ENCODE measurements at places on chromosomes 16 and 17.
A peak's percentile ranks its signal among the peaks of the same experiment; 100 is the strongest.

GRCh38 chr17:42247734-42248133, 28.5 kb downstream of the STAT5B start:
- no peak for DNase-seq

DNA sequence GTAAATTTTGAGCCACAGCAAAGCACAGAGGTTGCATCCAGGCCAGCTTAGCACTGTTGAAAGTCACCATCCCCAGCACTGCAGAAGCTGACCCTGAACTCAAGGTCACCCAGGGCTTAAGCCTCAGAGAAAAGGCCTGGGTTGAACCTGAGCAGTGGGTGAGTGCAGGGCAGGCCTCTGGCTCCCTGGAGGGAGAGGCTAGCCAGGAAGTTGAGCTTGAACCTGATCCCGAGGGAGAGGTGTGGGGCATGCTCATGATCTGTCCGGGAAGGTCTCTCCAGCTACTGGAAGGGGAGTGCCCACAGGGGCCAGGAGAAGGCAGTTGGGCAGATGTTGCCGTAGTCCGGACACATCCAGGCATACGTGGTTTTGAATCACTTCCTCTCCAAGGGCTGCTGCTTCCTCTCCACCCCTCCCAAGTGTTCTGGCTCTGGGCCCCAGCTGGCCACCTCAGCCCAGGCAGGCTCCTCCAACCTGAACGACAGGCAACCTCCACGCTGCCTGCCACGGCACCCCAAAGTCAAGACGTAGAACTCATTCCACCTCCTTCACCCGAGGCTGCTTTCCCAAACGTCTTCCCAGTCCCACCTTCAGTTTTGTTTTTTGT, 18.4 kb downstream of the CARHSP1 start:
- no peak for DNase-seq

GRCh38 chr16:28932339-28933141, 769 bp downstream of the CD19 start:
- no peak for DNase-seq

DNA sequence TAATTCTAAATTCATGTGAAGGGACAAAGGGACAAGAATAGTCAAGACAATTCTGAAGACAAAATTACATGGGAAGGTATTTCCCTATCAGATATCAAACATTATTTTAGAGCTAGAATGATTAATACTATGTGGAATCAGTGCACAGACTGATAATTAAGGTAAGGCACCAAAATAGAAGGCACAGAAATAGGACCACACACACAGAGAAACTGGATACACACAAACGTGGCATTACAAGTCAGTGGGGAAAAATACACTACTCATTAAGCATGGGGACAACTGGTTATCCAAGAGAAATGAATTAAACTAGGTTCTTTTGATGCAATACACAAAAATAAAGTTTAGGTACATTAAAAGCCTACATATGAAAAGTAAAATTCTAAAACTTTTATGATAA, 132.8 kb upstream of the NETO2 start:
- DNase-seq = no peak

DNA sequence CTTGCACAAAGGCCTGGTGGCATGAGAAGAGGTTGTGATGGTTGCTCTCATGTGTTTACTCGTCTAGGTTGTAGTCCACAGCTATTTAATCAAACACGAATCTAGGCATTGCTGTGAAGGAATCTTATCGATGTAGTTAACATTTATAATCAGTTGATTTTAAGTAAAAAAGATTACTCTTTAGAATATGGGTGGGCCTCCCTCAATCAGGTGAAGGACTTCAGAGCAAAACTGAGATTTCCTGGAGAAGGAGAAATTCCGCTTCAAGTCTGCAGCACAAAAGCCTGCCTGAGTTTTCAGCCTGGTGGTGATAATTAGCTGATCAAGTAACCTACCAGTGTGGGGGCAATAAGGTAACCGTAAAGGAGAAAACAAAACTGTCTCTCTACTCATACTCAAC, 523.6 kb downstream of the GRIN2A start:
- no peak for DNase-seq

DNA sequence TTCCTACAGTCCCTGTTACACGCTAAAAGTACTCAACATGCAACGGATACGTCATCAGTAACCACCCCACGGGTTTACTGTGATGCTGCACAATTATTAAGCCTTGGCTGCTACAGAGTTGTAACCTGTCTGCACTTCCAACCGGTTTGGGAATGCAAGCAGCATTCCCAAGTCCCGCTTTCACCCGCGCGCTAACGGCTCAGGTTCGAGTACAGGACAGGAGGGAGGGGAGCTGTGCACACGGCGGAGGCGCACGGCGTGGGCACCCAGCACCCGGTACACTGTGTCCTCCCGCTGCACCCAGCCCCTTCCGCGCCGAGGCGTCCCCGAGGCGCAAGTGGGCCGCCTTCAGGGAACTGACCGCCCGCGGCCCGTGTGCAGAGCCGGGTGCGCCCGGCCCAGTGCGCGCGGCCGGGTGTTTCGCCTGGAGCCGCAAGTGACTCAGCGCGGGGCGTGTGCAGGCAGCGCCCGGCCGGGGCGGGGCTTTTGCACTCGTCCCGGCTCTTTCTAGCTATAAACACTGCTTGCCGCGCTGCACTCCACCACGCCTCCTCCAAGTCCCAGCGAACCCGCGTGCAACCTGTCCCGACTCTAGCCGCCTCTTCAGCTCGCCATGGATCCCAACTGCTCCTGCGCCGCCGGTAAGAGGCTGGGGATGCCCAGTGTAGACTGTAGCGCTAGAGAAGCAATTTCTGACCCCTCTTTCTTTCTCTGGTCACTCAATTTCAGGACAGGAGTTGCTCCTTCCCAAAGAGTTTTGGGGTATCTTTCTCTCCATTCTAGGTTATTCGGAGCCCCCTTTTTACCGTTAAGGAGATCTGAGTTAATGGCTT, at the start of gene MT2A:
Gene MT2A (plus strand): TSS at position 542 of the 833 bp plus-strand sequence. CDS start 72 bp downstream, at position 614.
- DNase-seq = peak; percentile 86

DNA sequence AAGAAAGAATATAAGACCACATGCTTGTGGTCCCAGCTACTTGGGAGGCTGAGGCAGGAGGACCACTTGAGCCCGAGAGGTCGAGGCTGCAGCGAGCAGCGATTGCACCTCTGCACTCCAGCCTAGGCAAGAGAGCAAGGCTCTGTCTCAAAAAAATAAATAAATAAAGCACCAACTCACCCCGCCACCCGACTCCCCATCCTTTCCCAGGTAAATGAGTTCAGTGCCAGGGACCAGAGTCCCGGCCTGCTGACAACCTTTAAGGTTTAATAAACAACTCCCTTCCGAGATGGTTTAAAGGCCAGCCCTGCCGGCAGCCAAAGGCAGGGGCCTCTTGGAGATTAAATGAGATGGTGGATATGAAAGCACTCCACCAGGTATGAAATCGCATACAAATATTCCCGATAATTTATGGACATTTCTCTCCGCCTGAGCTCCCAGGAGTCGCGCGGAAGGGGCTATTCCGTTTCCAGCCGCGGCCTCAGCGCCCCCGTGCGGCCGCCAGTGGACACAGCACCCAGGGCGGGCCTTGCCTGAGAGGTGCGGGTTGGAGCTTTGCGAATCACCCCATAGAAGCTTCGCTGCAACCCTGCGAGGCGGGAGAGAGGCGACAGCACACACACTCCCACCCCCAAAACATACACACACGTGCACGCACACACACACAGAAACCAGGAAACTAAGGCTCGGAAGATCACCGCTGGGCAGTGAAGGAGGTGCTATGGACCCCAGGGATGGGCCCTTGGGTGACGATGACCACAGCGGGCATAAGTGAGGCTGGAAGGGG, 4.0 kb upstream of the RPL38 start:
- DNase-seq = no peak

GRCh38 chr16:56389554-56389953, 35.8 kb downstream of the AMFR start:
- peak; percentile 96 for DNase-seq

DNA sequence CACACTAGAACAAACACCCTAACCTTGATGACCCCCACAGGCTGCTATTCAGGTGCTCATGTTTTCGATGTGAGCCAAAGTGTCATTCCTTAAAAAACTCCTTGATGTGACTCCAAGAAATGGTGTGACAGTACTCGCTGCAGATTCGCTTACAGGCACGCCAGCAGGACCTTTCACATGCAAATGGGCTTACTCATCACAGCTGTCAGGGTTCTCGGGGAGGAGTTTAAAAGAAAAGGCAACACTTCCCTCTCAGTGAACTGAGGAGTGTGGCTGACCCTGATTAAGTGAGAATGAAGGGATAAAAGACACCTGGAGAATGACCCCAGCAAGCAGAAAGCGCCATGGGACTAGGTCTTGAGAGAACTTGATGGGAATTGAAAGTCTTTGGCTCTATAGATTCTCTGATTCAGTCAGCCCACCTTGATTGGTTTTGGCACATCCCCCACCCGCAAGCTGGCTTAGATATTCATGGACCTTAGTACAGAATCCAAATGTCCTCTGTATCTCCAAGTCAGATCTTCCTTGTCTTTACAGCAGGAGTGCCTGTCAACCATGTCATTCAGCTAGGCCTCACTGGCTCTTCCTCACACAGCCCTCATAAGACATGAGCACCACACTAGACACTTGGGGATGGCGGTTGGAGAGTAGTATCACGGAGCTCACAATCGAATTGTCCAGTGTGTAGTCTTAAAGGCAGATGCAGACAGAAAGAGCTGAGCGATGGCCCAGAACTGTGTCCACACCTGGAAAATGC, 82.6 kb downstream of the HIC1 start:
- peak; percentile 9 for DNase-seq

- DNase-seq = no peak
These were observed 41.0 kb downstream of the TUBD1 start for GRCh38 chr17:59851439-59852375.

GRCh38 chr16:57042157-57043111, 49.9 kb upstream of the CPNE2 start:
- no peak for DNase-seq

DNA sequence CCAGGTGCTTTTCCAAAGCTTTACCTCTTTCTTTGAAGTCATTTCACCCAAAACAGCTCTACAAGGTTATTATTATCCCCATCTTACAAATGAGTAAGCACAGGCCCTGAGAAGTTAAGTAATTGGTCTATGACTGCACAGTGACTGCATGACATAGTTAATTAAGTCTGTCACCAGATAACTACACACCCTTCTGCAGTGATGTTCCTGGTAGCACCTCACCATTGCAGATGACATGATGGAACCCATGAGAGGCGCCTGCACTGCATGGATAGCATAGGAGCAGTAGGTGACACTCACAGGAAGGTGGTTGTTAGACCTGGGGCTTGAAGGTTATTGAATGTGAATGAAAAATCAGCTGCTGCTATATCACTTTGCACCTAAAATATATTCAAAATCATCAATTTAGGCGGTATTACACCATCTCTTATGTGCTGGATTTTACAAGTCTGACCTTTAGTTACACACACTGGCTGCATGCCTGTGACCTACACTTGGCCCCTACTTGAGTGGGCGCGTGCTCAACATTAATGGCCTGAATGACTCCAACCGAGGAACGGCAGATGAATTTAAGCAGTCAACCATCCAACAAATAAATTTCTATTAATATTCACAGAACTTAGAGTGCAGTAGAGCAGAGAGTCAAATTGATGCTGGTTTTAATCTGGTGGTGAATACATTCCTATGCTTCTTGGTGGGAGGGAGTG, 239.6 kb downstream of the CDH11 start:
- no peak for DNase-seq

- peak; percentile 48 for DNase-seq
These were observed 22.7 kb downstream of the FAM83G start for GRCh38 chr17:18981642-18982424.

DNA sequence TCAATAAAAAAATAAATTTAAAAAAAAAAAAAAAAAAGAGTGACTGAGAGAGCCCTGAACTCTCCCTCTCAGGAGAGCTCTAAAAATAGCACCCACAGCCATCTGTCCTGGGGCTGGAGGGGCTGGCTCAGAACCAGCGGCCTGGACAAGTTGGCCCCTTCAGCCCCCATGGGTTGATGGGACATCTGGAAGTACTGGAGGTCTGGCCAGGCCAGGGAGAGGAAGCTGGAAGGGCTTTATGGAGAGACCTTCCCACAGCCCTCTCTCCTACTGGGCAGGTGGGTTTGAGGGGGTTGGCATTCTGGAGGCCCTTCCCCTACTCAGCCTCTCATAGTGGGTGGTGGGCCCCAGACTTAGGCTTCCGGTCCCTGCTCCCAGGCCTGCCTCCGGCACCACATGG, 93.7 kb upstream of the TMEM97 start:
- DNase-seq = no peak

DNA sequence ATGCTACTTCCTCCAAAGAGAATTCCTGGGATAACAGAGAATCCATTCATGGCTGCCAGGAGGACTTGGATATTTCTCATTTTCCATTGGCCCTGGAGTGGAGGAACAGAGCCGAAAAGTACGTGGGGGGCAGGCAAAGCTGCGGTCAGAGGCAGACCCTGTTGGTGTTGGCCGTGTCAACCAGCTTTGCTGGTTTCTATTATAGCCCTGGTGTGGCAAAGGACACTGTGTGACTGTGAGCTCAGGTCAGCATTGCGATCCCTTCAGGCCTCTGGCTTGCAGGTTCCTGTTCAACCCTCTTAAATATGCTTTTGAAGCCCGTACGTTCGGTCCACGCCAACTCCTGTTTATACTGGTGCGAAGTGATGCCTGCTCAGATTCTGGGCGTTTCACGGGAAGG, 596.2 kb downstream of the MAF start:
- DNase-seq = no peak

DNA sequence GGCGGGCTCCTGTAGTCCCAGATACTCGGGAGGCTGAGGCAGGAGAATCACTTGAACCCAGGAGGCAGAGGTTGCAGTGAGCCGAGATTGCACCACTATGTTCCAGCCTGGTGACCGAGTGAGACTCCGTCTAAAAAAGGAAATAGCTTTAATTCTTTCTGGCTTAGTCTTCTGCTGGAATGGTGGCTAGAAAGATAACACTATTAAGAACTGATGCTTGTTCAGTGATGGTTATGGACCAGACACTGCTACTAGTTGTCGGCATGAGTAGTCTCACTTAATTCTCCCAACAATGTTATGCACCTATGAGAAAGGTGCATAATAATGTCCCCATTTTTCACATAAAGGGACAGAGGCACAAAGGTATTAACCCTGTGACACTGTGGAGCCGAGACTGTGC, 188.7 kb downstream of the HS3ST3A1 start:
- DNase-seq = no peak

DNA sequence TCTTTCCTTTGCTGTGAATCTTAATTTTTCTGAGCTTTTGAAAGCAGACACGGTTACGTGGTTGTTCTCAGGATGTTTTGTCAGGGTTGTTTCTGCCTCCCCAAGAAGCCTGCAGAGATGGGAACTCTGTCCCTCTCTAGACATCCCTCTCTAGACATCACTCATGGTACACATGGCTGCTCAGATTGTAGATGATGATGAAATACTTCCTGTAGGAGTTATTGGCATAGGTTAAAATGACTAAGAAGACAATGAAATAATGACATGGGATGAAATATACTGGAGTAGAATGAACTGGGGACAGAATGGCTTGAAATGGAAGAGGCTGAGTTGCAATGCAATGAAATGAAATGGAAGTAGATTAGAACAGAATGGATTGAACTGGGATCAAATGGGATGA, 253.4 kb downstream of the SHISA9 start:
- DNase-seq = no peak

DNA sequence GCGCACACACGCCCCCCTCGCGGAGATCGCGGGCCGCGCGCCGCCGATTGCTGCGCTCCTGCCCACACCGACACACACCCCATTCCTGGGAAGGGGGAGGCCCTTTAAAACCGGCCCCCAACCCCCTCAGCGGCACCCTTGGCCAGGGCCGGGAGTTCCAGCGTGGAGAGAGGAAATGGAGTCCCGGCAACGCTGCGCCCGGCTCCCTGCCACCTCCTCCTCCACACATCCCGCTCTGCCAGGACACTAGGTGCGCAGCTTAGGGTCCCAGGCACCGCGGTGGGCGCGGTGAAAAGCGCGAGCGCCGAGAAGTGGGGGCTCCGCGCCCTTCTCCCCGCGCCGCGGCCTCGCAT, 397 bp downstream of the CDC42EP4 start:
- no peak for DNase-seq

- DNase-seq = no peak
These were observed 40.8 kb downstream of the LDHD start for GRCh38 chr16:75075688-75076268.
